GM23338 (cell line): ENCODE measurements at places on chromosomes 7 and 10. TPM values are rescaled to one million over a fixed set of nuclear protein-coding genes. Genes with fewer than 3 reads are reported as not detected.

GRCh38 chr7:47170516-47170915, 411.4 kb downstream of the TNS3 start:
- peak; percentile 31 for DNase-seq
- no peak overlapping the region for H3K4me3 ChIP-seq

DNA sequence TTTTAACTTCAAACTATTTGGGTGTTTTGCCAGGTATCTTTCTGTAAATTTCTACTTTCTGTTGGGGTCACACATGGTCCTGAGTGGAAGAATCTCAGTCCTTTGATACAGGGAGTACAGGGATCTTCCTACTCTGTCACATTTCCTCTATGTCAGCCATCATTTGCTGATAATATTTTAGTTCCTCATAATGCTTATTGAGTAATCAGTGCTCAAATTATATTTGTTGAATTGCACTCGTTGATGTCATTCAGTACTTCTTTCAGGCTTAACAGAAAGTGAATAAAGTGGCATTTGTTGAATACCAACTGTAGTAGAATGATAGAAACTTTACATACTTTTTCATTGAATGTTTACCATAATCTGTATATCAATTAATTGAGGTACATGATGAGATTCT, 31.9 kb downstream of the WDR11 start:
- peaks cover 13% of the 10 kb centered on the region; the same call in 1 of the 2 replicates for H3K36me3 ChIP-seq
- H3K27ac ChIP-seq, result no peak overlapping the region
- no peaks in the 10 kb centered on the region for H3K4me1 ChIP-seq
- H3K4me3 ChIP-seq, result no peak overlapping the region
- no peak for DNase-seq

DNA sequence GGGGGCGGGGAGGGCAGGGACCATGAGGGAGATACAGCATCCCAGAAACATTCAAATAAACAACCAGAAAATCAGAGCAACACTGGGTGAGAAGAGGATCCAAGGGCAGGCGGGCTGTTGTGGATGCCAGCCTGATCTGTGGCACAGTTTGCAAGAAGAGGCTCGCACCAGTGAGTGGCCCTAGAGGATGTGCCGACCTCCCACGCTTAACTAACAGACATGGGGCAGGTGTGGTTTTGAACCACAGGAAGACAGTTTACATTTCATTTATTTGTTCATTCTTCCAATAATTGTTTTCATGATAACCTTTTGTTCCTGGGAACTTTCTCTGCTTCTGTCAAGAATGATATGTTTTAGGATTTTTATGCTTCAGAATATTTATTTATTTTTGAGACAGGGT, 115.6 kb downstream of the ZNF248 start:
- H3K4me3 ChIP-seq, result no peak overlapping the region
- H3K27ac ChIP-seq, result no peak overlapping the region

- H3K27me3 ChIP-seq, result no peaks in the 10 kb centered on the region
- no peak overlapping the region for H3K4me3 ChIP-seq
- no peak overlapping the region for H3K27ac ChIP-seq
- peaks cover 10% of the 10 kb centered on the region for H3K4me1 ChIP-seq
These were observed 2.5 kb upstream of the BRI3 start for GRCh38 chr7:98278936-98279335.

DNA sequence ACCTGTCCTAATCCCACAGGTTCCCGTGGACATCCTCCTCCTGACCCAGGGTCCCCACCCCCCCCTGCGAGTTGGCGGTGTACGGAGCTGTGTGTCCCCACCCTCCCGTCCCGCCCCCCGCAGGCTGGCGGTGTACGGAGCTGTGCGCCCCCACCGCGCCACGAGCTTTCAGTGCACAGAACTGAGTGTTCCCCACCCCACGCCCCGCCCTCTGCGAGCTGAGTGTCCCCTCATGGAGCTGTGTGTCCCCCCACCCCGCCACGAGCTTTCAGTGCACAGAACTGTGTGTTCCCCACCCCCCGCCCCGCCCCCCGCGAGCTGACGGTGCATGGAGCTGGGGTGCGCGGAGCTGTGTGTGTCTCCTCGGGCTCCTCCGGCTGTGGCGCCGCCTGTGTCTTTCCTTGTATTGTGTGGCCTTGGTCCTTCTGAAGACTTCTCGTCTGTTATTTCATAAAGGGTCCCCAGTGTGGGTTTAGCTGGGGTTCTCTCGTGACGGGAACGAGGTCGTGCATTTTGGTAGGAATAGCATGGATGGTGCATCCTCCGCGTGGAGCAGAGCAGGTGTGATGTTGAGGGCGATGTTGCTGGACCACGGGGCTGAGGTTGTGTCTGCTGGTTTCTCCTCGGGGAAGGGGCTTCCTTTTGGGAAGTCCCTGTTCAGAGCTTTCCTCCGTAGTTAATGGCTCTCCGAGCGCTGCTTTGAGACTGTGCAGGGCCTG, 18.0 kb upstream of the JAKMIP3 start:
- no peak for DNase-seq
- H3K27ac ChIP-seq, result no peak overlapping the region
- no peaks in the 10 kb centered on the region for H3K27me3 ChIP-seq
- 0 out of 2 replicates have a peak, but pooled peaks cover 5% of the 10 kb centered on the region for H3K36me3 ChIP-seq
- H3K4me3 ChIP-seq, result no peak overlapping the region

DNA sequence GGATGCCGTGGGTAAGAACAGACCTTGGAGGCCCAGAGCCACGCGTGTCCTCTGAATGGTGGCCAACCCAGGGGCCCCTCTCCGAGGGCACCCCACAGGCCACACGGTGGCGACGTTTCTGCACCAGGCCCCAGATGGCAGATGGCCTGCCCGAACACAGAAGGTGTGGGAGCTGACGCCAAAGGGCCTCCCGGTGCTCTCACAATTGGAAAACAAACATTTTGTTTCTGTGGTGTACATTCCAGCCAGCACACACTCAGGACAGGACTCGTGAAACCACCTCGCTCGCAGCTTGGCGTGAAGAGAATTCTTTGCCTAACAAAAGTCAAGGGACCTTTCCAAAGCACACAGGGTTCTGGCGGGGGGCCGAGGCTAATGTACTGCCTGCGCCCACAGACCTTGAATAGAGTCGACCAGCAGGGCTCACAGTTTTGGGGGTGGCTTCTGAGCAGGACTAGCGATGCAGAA, 112.1 kb downstream of the FAM53B start:
- peaks cover 6% of the 10 kb centered on the region for H3K4me1 ChIP-seq
- H3K27me3 ChIP-seq, result no peaks in the 10 kb centered on the region
- no peaks in the 10 kb centered on the region for H3K36me3 ChIP-seq
- no peak overlapping the region for H3K4me3 ChIP-seq
- peak; percentile 65 for DNase-seq

- H3K36me3 ChIP-seq, result no peaks in the 10 kb centered on the region
- H3K27me3 ChIP-seq, result no peaks in the 10 kb centered on the region
- no peak overlapping the region for H3K27ac ChIP-seq
- H3K4me1 ChIP-seq, result no peaks in the 10 kb centered on the region
- DNase-seq, result no peak
- no peak overlapping the region for H3K4me3 ChIP-seq
These were observed 10.1 kb downstream of the TBATA start for GRCh38 chr10:70774810-70775678.

- no peaks in the 10 kb centered on the region for H3K36me3 ChIP-seq
- peaks cover 48% of the 10 kb centered on the region for H3K27me3 ChIP-seq
- peaks cover 33% of the 10 kb centered on the region for H3K4me1 ChIP-seq
- DNase-seq, result no peak
These were observed 1.7 kb upstream of the WDR86 start for GRCh38 chr7:151411551-151411950.

- no peak overlapping the region for H3K4me3 ChIP-seq
- H3K27me3 ChIP-seq, result no peaks in the 10 kb centered on the region
- H3K36me3 ChIP-seq, result no peaks in the 10 kb centered on the region
- H3K27ac ChIP-seq, result no peak overlapping the region
- H3K4me1 ChIP-seq, result peaks cover 11% of the 10 kb centered on the region; the same call in 1 of the 2 replicates
- no peak for DNase-seq
These were observed 115.4 kb downstream of the MDFIC start for GRCh38 chr7:115037128-115037802.

DNA sequence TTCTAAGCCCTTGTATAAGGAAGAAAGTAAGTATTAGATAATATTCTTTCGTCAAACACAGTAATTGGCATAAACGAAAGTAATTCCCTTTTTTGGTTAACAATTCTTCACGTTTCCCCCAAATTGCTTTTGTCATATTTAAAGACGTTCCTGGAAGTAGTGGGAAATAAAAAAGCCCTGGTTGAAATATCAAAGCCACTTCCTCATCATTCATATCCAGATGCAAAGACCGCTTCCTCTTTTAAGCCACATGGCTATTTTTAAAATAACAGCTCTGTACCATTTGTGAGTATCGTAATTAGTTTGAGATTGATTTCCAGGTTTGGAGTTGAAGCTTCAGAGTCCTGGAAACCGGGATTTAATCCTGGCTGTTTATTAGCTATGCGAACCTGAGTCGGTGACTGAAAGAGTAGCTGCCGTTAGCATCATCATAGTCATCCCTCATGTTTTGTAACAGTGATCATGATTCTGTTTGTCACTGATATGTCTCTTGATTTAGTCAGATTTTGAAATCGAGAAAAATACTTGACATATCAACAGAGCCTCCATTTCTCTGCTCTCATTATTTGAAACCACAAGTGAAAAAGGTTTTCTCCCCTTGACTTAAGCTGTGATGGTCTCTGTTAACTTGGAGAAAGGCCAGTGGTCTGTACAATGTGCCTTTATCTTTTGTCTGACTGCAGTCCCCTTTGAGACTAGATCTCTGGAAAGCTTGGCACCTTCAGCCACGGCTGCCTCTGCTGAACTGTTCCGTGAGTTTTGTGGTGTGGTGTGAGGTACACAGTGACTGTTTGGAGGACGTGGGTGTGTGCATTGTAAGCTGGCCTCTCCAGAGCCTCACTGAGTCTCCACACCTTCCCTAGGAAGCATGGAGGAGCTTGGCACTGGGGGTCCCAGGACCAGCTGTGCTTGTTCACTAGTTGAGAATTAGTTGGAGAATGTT, 18.1 kb downstream of the OPTN start:
- no peak for DNase-seq
- H3K36me3 ChIP-seq, result no peaks in the 10 kb centered on the region; the same call in 1 of the 2 replicates
- no peaks in the 10 kb centered on the region for H3K4me1 ChIP-seq
- H3K27ac ChIP-seq, result no peak overlapping the region
- H3K27me3 ChIP-seq, result no peaks in the 10 kb centered on the region

The MGAM2 gene
- 0.07 TPM in 1 of 2 replicates, not detected in the other for total RNA-seq

- H3K27me3 ChIP-seq, result peaks cover 58% of the 10 kb centered on the region
- H3K27ac ChIP-seq, result no peak within 1 kb of the TSS
- peak within 1 kb of the TSS; percentile 79 for H3K4me3 ChIP-seq
- no peaks in the 10 kb centered on the region; the same call in 1 of the 2 replicates for H3K4me1 ChIP-seq
- peak; percentile 90 for DNase-seq
- no peaks in the 10 kb centered on the region for H3K36me3 ChIP-seq
These were observed at the start of gene NEURL1 for GRCh38 chr10:103493362-103493915. NEURL1 (plus strand) TSS chr10:103493705; CDS start chr10:103494388, 683 bp downstream.

DNA sequence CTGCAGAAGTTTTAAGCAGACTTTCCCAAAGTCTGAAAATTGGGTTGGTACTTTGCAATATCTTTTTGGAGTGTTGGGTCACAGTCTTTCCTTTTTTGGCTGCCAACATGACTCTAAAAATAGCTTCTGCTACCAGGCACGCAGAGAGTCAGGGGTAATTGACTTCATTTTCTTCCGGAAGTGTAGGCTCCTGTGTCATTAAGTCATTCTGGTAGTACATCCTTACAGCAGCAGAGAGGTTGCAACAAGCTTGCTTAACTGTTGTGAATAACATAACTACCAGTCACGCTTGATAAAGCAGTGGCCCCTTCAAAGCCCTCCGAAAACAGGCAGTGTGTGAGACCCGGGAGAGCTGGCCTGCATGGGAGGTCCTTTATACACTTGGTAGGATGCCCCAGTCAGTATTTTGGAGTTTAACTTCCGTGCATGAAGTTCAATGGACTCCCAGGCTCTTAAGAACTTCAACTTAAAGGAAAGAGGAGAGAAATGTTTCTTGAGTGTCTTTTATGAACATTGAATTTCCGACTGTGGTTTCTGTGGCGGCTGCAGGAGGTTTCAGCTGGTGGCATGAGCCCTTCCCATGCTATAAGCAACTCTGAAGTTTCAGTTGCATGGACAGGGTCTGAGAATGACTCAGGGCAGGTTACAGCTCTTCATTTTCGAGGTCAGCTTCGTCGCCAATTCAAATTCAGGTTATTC, 310.7 kb downstream of the GALNT17 start:
- H3K4me1 ChIP-seq, result peaks cover 19% of the 10 kb centered on the region
- no peak for DNase-seq
- no peaks in the 10 kb centered on the region for H3K27me3 ChIP-seq
- peak overlapping the region; percentile 77 for H3K27ac ChIP-seq

DNA sequence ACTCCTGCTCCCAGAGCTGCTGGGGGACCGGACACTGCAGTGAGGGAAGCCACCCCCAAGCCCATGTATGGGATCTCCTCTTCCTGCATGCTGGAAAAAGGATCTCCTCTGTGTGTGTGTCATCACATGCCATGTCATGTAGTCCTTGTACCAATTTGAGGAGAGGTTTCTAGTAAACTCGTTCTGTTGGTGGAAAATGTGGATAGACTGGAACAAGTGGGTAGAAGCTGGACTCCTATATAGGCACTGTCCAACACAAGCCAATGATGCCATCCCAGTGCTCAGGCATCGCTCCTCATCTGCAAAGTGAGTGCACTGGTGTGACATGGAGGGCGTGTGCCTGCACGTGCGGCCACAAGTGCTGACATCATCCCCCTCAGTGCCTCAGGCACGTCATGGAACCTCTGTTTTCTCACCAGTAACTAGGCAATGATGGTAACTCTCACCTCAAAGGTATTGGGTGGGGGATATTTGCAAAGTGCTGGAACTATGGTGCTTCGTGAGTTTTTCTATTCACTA, 19.3 kb downstream of the MYO1G start:
- no peak overlapping the region for H3K4me3 ChIP-seq
- H3K36me3 ChIP-seq, result no peaks in the 10 kb centered on the region
- DNase-seq, result no peak
- H3K4me1 ChIP-seq, result no peaks in the 10 kb centered on the region
- peaks cover 22% of the 10 kb centered on the region for H3K27me3 ChIP-seq

The ERVW-1 gene
- 0.07 TPM in 1 of 2 replicates, not detected in the other for total RNA-seq

DNA sequence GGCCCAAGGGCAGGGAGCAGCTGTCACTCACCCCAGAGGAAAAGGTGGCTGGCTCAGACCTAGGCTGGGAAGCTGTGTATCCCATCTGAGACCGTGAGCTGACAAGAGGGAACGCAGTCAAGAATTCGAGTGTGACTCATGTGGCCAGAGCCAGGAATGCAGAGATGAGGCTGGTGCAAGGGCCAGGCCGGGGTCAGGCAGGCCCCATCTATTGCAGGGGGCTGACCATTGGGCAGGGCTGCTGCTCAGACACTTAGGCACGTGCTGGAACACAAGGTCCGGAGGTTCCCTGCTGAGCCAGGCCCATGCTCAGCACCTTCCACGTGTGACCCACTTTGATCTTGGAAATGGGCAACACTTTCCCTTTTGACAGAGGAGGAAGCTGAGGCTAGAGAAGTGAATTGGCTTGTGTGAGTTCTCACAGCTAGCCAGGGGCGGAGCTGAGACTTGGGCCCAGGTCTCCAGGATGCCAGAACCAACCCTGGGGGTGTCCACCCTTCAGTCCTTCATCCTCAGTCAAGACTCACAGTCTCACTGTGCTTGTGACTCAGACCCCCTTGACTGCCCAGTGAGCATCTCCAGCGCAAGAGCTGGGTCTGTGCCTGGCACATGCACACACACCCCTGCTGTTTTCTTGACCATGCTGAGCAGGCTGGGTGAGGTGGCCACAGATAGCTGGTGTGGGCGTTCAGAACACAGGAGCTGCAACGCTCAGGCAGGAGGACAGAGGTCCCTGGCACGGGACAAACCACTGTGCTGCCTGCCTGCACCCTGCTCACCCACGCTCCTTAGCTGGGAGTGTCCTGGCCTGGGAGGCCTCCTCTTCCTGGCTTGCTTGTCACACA, 47.6 kb upstream of the PPIF start:
- no peaks in the 10 kb centered on the region for H3K4me1 ChIP-seq
- H3K27me3 ChIP-seq, result no peaks in the 10 kb centered on the region
- no peak overlapping the region for H3K4me3 ChIP-seq
- DNase-seq, result no peak
